NB4 (cell line): ENCODE measurements at places on chromosomes 5 and 9.

DNA sequence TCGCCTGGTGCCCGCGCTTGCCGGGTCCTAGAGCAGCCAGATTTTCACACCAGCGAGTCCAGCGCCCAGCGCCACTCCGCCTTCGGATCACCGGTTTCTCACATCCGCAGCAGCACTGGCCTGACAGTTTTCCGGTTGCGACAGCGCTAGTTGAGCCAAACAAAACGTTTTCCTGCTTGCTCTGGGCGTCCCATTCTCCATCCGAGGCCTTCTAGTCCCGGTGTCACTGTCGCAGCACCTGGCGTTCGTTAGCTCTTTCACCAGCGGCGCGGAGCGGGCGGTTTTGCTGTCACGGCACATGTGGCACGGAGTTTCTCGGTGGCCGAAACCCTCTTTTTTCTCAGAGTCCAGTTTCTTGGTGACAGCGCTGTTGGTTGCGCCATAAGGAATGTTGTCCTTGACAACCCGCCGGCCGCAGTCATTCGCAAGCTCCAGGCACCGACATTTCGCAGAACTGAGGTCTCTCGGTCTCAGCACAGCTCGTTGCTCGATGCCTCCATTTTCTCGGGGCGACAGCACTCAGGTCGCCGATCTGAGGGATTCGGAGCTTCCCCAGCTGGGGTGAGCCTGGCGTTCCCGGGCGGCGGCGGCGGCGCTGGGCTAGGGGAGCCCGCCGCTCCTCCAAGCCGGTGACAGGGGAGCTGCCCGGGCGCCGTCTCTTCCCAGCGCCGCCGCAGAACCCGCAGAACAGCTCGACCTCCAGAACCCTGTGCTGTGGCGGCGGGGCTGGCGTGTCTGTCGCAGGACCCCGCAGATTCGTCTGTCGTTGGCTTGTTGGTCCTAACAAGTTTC lies 47.8 kb downstream of the ANXA2R start:
- peak; percentile 99 for DNase-seq

DNA sequence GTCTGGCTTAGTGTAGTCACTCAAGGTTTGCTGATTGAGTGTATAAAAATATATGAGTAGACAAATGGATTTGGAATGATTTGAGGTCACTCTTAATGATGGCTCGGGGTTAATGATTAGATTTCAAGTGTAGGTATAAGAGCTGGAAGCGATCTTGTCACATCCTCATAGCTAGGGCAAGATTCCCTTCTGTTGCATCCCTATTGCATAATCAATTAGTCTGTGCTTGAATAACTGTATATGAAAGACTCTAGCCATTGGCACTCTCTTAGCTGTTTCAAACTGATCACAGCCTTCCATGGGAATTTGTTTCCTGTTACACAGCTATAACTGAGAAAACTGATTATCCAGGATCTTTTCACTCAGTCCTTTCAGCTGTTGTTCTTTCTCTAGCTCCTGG lies 811.6 kb downstream of the TLE4 start:
- DNase-seq = no peak

DNA sequence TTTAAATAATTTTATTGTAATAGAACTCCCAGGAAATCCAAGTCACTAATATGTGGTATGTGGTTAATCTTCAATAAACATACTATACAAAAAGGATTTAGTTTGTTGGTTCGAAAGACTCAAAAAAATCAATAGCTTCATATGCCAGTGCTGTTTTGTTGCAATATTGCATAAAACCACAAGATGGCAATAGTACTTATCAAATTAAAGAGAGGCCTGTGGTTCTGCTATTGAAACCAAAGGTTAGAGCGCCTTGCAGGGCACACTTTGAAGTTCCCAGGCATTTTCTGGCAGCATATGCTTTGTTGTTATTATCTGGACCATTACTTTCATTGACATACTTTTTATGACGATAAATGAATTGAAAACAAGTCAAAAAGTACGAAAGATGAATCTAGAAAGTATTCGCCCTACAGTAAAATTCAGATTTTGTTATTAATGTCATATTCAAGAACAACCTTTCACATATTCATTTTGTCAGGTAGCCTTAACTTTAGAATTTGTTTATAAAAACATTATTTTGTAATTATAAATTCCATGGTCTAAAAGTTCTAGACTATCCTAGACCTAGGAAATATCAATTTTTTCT lies 316.3 kb downstream of the MCTP1 start:
- peak; percentile 74 for DNase-seq

- no peak for DNase-seq
Measured at GRCh38 chr5:23035555-23036090, 182.5 kb upstream of the CDH12 start.

GRCh38 chr9:18202924-18203323 lies 271.0 kb upstream of the ADAMTSL1 start:
- DNase-seq = no peak

GRCh38 chr5:102211165-102211564 lies 84.9 kb downstream of the SLCO4C1 start:
- peak; percentile 41 for DNase-seq

DNA sequence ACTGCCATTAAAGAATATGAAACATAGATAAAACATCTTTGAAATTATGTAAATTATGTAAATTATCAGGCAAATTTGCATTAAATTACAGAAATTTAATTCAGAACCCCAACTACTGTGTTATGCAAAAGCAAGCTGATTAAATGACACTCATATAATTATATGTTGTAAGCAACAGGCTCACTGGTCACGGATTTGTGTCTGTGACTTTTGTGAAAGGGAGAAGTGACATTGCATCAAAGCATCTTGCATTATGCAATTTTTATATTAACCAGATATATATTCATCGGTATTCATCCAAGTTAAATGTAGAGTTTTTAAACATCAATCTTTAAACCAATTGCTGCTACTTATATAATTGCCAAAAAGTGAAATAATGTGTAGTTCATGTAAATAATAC lies 13.0 kb upstream of the GLIPR2 start:
- DNase-seq = no peak

- no peak for DNase-seq
Measured at GRCh38 chr5:157516626-157517325, 56.8 kb downstream of the NIPAL4 start.

DNA sequence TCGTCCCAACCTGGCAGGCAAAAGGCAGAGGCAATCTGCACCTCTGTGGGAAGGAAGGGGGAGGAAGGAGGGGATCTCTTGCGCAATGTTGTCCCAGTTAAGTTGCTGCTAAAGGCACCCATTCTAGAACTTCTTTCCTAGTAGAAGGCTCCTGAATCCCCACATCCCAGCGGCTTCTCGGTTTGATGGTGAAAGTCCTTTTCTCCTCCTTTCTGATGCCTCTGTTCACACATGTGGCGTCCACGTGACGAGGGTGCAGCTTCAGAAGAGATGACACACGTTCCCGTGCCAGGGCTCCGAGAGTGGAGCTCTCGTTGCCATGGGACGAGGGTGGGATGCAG lies 96.9 kb upstream of the FCN2 start:
- DNase-seq = peak; percentile 31

GRCh38 chr5:167555565-167556166 lies 735.8 kb upstream of the WWC1 start:
- DNase-seq = no peak

DNA sequence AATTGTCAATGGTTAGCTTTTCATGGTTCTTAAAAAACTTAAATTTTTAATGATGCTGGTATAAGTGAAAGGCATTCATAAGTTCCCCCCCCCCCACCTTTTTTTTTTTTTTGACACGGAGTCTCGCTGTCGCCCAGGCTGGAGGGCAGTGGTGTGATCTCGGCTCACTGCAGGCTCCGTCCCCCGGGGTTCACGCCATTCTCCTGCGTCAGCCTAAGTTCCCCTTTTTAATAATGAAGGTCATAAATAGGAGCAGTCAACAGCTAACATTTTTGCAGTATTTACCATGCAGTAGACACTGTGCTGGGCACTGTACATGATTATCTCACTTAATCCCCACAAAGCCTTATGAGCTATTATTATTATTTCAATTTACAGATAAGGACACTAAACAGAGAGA lies 556.3 kb downstream of the PDE4D start:
- DNase-seq = peak; percentile 55

DNA sequence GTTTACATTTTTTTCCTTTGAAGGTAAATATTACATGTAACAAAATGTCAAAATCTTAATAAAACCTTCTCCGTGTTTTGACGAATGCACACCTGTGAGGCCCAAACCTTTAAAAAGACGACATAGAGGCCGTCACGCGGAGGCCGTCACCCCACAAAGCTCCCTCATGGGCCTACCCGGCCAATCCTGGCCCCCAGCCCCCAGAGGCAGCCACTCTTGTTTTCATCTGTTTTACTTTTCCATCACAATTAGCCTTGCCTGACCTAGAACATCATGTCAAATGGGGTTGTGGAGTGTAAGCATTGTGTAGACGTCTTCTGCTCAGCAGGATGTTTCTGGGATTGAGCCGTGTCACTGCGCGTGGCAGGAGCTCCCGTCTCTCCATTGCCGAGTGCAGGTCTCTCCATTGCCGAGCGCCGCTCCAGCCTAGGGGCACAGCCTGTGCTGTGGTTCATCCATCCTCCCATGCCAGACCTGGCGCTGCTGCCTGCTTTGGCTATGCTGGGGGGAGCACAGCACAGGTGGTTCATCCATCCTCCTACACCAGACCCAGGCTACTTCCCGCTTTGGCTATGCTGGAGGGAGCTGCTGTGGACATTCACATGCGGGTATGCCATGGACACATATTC lies 52.2 kb upstream of the IRX4 start:
- no peak for DNase-seq
